Activated CD4-positive, alpha-beta T cell treated with anti-CD3 and anti-CD28 coated beads, Interleukin-2, amount 50 U/mL, for 48 hours (primary cell): ENCODE measurements at places on chromosomes 3 and 15.

DNA sequence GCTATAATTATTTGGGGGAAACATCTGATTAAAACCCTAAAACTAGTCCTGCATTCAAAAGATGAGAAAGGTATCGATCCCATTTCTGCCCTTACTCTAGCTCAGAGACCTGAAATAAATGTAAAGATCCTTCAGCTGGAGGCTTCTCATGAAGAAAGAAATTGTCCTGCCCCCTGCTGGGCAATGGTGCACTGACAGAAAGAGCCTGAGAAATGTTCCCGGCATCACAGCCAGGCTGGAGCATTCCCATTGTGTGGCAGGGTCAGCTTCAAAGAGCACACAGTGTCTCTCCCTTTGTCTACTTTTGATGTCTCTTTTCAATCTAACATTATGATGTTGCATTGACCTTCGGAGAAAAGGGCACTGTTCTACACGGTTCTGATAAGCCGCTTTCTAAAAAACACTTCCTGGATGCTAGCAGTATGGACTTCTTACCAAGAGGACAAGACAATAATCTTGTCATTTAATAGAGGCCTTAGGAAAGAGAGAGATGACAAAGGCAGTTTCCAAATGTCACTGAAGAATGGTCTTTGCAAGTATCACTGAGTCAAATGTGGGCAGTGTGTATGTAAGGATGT, 287.5 kb downstream of the MAGI1 start:
- peak; percentile 17 for DNase-seq

GRCh38 chr15:96424674-96425073, 94.2 kb downstream of the NR2F2 start:
- no peak for DNase-seq

DNA sequence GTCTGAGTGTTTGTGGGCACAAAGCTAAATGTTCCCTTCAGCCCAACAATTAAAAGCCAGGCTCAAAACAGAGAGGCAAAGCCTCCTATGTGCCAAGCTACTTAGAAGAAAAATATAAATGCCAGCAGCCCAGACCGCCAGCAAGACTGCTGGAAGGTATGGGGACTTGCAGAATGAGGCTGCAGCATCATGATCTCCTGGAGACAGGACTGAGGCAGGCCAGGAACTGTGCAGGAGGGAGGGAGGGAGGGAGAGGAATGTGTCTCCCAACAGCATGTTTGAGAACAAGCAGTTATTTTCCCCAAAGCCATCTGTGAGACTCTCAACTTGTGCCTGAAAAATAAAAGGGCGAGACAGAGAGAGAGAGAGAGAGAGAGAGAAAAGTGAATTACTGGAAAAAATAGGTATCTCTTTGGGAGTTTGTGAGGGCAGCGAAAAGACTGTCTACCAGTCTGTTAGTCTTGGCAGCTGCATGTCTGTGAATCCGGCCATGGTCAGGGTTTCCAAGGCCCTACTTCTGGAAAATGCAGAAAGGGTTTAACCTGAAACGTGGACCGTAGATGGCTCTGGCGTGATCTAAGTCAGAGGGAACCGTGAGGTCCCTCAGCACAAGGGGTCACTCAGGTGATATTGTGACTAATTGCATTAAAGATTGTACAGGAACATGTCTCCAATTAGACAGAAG, 139.7 kb upstream of the COL8A1 start:
- DNase-seq, result no peak

GRCh38 chr3:113552851-113553250, 20.5 kb downstream of the SIDT1 start:
- no peak for DNase-seq

DNA sequence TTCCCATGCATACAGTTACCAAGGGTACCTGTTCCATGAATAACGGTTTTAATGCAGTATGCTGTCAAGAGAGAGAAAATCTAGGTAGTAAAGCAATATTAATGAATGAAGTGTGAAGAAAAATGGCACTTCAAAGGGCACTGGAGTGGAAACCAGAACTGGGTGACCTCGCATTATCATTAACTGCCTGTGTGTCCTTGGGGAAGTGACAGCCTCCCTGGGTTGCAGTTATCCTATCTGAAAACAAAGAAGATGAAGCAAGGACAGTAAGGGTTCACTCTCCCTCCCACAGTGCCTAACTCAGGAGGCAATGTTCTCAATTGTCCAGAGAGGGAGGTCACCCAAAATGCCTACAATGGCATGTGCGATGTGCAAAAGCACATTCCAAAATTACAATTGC, 15.1 kb downstream of the MTHFS start:
- DNase-seq, result no peak

DNA sequence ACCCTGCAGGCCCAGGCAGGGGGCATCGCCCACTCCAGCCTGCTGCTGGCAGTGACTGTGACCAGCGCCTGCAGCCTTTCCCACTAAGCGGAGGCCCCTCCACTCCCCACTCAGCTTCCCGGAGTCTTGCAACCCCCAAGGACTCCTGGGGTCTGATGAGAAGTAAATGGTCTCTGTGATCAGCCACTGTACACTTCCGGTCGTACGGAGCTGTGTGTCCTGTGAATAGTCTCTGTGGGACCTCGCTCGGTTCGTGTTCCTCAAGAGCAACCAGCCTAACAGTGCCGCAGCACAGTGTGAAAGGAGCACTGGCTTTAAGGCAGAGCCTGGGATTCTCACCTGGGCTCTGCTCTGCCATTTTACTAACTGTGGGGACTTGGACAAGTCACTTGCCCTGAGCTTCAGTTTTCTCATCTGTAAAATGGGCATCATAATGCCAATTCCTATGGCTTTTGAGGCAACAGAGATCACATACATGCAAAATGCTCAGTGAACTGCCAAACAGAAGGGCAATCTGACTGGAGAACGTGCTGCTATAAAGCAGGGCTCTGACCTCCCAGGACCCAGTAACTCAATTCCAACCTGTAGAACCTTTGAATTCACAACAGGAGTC, 26.7 kb downstream of the TMEM43 start:
- DNase-seq, result no peak

DNA sequence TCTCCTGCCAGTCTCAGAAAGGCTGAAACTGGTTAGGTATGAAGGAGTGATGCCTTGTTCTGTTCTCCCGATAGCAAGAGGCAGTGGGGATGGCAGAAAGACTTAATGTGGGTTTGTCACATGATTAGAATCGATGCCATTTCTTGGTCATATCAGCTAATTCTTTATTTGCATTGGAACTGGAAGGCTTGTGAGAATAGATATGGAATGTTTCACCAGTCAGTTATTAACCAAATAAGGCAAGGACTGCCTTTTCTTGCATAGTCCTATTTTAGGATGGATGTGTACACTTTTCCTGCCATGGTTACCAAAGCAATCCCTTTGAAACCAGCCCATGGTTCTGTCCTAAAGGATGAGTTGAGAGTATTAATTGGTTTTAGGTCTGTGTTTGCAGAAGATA, 33.7 kb downstream of the FILIP1L start:
- DNase-seq, result no peak

- no peak for DNase-seq
Measured at GRCh38 chr3:67090474-67090873, 92.4 kb downstream of the KBTBD8 start.

DNA sequence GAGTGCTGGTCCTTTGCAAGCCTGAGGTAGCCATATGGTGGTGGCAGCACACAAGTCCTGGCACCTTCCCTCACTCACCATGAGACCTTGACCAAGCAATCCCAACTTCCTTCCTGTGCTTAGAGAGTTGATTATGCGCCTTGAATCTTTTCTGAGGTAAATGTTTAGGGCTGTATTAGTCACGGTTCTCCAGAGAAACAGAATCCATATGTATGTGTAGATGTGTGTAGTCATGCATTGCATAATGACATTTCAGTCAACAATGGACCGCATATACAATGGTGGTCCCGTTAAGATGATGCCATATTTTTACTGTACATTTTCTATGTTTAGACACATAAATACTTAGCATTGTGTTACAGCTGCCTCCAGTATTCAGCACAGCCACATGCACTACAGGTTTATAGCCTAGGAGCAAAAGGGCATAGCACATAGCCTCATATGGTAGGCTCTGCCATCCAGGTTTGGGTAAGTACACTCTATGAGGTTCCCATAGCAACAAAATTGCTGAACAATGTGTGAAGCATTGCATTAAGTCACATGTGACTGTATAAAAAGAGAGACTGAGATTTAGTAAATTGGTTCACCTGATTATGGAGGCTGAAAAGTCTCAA, 20.2 kb upstream of the NUP210 start:
- no peak for DNase-seq

GRCh38 chr3:142866841-142867631, 21.8 kb downstream of the PCOLCE2 start:
- DNase-seq, result no peak

DNA sequence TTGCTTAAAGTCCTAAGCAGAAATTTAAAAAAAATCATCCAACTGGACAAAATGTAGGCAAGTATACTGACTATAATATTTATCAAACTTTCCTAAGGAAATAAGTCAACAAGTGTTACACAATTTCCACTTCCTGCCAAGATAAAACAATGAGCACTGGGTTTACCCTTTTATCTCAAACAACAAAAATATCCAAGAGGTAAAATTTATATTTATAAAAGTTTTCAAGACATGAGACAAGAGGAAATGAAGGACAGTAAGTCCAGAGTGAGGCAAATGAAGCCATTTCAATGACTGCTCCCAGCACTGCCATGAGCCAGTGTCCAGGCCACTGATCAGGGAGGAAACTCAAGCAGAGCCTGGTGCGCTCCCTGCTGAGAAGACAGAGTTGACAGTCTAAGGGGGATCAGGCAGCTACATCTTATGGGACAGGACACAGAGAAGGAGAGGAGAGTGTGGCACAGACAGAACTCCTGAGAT, 439.4 kb downstream of the RAP2B start:
- no peak for DNase-seq

DNA sequence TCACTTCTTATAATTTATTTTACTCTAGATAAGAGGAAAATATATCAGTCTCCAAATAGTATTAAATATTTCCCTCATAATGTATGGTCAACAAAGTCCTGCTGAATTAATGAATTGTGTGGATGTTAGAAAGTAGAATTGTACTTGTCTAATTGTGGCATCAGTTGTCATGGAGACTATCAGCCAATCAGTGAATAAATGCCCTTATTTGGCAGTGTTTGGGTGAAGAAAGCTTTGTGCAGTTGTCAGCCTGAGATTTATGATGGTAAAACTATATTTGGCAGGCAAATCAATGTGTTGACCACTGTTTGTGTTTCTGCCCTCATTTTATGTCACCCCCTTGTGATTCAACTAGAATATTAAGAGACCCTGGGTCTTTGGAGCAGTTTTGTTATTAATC, 293.6 kb upstream of the MDFIC2 start:
- no peak for DNase-seq

- no peak for DNase-seq
Measured at GRCh38 chr15:32889214-32889613, 171.4 kb downstream of the GREM1 start.

GRCh38 chr15:51884041-51884440, 54.6 kb downstream of the TMOD3 start:
- DNase-seq, result no peak

DNA sequence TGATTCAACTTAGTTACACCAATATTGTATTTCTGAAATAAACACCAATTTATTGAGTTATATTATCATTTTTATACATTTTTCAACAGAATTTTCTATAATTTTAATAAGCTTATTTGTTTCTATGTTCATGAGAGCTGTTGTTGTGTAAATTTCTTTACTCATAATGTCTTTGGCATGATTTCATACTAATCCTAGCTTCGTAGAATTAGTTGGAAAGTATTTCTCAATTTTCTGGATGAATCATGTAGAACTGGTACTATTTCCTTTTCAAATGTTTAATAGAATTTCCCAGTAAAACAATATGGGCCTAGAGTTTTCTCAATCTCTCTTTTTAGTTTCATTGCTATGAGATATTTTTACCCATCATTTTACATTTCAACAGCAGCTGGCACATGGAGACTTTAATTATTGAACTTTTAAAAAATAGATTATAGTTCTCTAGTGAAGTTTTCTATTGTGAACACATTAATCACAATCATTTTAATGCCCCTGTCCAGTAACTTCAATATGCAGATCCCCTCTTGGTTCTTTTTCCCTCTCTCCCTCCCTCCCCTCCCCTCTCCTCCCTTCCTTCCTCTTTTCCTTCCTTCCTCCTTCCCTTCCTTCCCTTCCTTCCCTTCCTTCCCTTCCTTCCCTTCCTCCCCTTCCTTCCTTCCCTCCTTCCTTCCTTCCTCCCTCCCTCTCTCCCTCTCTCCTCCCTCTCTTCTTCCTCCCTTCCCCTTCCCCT, 1357.1 kb downstream of the ZPLD1 start:
- DNase-seq, result no peak

DNA sequence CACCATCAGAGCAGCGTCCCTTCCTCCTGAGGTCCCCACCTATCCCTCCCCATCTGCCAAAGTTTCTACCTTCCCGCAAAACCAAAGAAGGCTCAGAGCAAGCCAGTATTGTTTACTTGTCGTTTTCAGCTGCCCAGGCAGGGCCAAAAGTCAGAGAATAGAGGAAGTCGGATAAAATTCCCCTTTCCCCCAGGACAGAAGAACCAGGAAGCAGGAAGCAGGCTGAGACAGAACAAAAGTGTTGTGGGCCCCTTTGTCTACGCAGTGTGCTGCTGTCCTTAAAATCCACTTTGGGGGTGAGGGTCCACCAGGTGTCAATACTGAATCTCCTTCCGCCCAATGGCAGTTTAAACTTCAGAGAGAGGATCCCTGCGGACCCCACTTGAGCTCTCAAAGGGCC, 18.5 kb upstream of the RPL32 start:
- DNase-seq, result no peak

- DNase-seq, result no peak
Measured at GRCh38 chr3:127815641-127816605, 6.4 kb downstream of the MGLL start.

DNA sequence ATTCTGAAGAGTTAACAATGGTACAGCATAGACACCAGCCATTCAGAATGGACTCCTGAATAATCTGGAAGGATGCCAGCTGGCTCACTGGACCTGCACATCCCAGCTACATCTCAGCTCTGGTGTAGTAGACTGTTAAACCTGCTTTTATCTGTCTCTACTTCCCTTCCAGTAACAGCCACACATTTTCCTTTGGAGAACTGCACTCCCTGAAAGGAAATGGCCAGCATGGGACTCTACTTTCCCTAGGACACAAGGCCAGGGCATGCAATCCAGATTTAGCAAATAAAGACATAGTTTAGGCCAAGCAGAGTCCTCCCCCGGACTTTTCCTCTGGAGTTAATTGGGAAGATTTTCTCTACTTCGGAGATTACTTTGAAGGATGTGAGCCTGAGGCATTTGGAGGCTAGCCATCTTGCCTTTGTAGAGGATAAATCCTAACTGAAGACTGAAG, 82.7 kb upstream of the TCF12 start:
- no peak for DNase-seq

DNA sequence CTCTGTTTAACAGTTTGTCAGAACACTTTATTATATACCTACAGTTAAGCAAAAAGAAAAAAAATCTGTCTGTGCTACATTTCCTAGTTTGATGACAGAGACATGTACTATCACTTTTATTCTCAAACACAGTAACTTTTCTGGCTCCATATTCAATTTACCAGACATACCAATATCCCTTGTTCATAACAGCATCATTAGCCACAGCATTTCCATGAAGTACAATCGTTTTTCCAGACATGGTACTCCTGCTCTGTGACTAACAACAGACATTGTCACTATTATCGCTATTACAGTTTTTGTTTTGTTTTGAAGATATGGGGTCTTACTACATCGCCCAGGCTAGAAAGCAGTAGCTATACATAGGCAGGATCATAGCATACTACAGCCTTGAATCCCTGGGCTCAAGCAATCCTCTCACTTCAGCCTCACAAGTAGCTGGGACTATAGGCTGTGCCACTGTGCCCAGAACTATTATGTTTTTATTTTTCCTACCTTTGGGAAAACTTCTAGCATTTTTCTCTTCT, 14.5 kb downstream of the TFDP2 start:
- DNase-seq, result no peak

GRCh38 chr3:157268026-157268425, 108.1 kb upstream of the CCNL1 start:
- no peak for DNase-seq
